ENCODE measurements at places on chromosomes 4 and X.

- DNase-seq, result no peak
Observed at GRCh38 chrX:56968980-56969379, 26.4 kb downstream of the SPIN3 start.

GRCh38 chr4:170391066-170391740 is 301.4 kb upstream of the AADAT start:
- DNase-seq, result no peak

DNA sequence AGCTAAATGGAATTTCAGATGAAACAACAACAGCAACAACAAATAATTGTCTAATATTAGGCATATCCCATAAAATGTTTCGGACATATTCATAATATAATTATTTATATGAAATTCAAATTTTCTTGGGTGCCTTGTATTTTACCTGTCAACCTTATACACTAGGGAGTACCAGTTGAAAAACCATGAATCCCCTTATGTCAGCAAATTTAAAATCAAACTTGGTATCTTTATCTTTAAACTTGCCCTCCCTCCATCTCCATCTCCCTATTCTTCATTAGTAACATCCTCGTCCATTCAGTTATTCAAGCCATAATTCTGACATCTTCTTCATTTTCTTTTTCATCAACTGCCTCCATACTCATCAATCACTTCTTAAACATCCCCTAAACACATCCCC is 974.5 kb upstream of the HS3ST1 start:
- DNase-seq, result no peak

- DNase-seq, result no peak
Observed at GRCh38 chrX:149476513-149476912, 28.6 kb downstream of the IDS start.

- no peak for DNase-seq
Observed at GRCh38 chr4:77669946-77670590, 64.4 kb downstream of the CXCL13 start.
